ENCODE measurements at places on chromosomes 7 and 10.
A peak's percentile ranks its signal among the peaks of the same experiment; 100 is the strongest.

GRCh38 chr7:15594461-15594860, 32.6 kb upstream of the AGMO start:
- no peak for DNase-seq

GRCh38 chr7:140903741-140904480, 20.8 kb downstream of the BRAF start:
- no peak for DNase-seq

- no peak for DNase-seq
Observed at GRCh38 chr10:132705173-132705572, 80.8 kb downstream of the NKX6-2 start.

GRCh38 chr7:150897502-150898474, 45.5 kb downstream of the AOC1 start:
- no peak for DNase-seq

- DNase-seq = no peak
Observed at GRCh38 chr10:113549856-113550255, 3.0 kb upstream of the HABP2 start.

DNA sequence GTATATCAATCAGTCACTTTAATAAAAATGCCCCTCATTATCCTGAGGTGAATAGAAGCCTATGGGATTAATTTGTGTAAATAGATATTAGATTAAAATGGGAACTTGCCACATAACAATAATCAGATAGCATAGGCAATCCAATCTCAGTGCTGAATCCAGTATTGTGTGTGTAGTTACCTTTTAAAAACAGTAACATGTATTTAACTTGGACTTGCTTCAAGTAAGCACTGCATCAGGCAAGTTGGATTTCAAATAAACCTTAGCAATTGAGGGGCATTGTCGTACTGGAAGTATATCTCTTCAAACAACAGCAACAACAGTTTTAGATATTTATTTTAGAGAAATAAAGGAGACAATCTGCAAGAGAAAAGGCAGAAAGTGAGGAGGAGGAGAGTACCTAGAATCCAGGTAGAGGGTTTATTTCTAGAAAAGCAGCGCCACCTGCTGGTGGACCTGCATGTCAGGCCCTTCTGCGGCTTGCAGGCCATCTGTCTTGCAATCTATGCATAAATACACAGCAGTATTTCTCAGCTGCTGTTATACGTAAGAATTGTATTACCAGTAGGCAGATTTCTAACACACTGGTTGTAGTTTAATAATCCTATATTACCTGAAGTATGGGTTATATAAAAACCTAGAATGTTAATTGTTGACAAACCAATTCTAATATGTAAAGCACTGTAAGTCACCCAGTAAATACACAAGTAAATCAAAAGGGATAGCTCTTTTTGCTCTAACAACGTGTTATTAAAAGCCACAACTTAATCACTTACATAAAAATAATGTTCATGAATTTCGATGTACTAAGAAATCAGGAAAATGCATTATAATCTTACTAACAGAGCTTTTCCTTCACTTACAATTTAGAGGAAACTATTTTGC, 652.8 kb downstream of the KCNMA1 start:
- peak; percentile 28 for DNase-seq

- DNase-seq = no peak
Observed at GRCh38 chr10:101292194-101293006, 61.6 kb upstream of the BTRC start.

GRCh38 chr10:1841759-1842158, 104.4 kb upstream of the ADARB2 start:
- no peak for DNase-seq

DNA sequence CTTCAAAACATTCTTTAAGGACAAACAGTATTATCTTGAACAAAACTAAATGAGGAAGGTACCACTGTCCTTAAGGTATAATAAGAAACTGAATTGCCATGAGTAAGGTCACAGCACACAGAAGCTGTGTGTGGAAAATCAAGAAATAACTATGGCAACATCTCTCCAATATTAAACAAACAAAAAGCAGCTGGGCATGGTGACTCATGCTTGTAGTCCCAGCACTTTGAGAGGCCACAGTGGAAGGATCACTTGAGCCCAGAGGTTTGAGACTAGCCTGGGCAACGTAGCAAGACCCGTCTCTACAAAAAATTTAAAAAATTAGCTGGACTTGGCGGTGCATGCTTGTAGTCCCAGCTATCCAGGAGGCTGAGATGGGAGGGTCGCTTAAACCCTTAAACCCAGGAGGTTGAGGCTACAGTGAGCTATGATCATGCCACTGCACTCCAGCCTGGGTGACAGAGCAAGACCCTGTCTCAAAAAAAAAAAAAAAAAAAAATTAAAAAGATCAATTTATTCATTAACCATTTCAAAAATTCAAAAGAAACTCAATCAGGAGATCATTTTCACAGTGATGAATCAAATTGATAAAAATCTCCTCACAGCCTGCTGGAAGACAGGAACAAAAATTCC, 195.4 kb downstream of the SKIDA1 start:
- no peak for DNase-seq

- no peak for DNase-seq
Observed at GRCh38 chr10:131346456-131346855, 34.9 kb upstream of the TCERG1L start.

- no peak for DNase-seq
Observed at GRCh38 chr7:37074370-37074769, 350.1 kb upstream of the AOAH start.

DNA sequence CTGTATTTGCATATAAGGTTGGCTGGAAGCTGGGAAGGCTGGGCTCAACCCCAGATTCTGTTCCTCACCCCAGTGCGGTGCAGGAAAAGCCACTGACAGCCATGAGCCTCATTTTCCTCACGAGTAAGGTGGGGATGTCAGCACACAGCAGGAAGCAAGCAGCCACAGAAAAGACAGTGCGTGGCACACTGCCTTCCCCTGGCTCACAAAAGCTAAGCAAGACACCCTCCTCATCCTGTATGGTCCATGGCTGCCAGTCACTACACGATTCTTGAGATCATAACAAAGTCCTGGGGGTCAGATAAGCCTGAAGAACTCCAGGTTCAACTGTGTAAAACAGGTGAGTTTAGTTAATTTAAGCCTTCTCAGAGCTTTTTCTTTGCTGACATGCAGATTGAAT, 28.9 kb upstream of the DDC start:
- no peak for DNase-seq

- peak; percentile 26 for DNase-seq
Observed at GRCh38 chr10:11180228-11180627, 162.6 kb downstream of the CELF2 start.

GRCh38 chr7:114364151-114364550, 50.5 kb upstream of the FOXP2 start:
- DNase-seq = no peak

- DNase-seq = no peak
Observed at GRCh38 chr10:31646519-31646918, 282.1 kb downstream of the ARHGAP12 start.

GRCh38 chr7:43647339-43647672, 64.4 kb downstream of the STK17A start:
- no peak for DNase-seq

GRCh38 chr7:40211276-40212003, 76.6 kb downstream of the SUGCT start:
- no peak for DNase-seq

DNA sequence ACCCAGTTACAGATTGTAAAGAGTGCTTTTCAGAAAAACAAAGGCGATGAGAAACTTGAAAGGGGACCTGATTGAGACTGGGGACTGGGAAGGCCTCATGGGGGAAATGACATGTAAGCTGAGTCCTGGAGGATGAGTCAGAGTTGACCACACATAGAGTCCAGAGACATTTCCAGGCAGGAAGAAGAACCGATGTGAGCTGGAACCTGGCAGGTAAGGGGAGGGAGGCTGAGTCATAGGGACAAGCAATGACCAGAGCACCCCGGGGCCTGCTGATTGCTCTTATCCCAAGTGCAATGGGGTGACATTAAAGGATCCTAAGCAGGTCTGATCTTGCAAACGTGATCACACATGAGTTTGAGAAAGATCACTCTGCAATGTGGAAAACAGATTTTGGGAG, 11.7 kb downstream of the TLL2 start:
- no peak for DNase-seq

GRCh38 chr7:138167222-138167621, 91.0 kb downstream of the AKR1D1 start:
- no peak for DNase-seq

DNA sequence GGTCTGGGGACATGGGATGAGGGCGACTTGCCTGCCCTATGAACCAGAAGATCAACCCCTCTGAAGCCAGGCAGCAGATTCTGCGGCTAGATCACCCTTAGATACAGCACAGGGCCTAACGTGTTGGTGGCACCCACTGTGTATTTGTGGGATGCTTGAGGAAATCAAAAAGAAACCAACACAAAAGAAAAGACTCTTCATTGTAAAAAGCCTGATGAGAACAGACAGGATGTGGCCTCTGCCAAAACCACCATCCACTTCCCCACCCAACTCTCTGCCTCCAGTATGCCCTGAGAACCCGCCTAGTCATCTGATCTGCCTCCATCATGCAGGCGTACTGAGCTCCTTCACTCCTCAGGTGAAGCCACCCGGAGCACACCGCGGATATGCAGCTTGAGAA, 97.2 kb upstream of the INSYN2A start:
- DNase-seq = peak; percentile 2

DNA sequence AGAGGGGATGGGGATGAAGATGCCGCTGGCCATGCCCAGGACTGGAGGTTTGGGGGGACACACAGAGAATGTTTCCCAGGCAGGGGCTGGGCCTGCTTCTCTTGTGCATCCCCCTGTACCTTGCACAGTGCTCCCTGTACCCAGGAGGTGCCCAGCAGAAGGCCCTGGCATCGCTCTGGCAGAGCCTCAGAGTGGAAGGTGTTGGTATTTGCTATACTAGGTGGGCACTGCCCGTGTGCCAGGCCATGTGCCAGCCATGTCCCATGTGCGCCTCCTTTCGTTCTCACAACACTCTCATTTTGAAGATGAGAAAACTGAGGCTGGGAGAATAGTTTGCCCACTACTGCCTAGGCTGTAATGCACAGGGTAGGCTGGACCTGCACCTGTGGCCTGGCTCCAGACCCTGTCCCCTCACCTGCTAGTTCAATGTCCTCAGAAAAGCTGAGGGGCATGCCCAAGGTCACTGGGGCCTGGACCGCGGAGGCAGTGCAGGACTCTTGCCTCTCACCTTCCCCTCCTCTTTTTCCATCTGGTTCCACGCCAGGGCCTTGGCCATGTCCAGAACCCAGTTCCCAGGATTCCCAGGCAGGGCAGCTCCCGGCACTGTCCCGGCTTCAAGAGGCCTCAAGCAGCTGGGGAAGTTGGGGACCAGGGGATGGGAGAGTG, 64.7 kb downstream of the GOLGA7B start:
- DNase-seq = no peak

DNA sequence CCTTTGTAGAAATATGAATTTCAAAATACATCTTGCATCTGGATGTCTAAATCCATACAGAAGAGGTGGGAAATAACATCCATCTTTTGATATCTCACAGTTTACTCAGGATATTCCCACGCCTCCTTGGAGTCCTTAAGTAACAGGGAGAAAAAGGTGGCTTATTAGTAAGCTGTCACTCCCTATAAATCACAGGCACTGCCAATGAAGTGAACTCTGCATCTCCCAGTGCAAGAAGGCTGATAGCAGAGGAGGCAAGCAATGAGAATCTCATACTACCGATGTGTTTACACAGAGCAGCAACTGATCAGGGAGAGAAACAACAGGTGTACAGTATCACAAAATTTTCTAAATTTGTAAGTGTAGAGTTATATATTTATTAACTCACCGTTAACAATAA, 551.8 kb downstream of the NXPH1 start:
- no peak for DNase-seq

GRCh38 chr7:74104702-74105101, 21.1 kb downstream of the LIMK1 start:
- DNase-seq = no peak

DNA sequence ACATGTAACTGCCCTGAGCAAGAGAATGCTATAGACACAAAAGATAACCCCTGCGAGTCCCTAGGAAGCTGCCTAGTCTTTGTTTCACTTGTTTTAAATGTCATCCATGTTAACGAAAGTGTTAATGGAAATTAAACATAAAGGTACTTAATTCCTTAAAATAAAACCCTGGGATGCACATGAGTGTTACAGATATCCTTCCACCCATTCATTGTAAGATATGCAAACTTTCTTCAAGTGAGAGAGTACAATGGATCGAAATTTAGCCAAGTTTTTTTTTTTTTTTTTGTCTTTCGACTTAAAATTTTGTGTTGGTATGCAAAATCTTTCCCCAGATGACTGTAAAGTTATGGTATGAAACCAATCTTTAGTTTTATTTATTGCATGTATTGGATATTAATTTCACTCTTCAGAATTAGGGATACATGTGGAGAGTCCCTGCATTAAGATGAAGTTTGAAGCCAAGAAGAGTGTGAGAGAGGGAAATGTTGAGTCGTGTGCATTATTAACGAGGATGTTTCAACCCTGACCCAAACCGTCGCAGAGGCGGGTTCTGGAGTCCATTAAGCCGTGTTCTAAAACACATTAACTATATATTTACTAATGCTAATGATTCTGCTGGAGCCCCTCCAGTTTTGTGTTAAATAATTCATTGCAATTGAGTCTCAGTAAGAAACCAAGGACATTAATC, 1.6 kb downstream of the CDK14 start:
- no peak for DNase-seq

- DNase-seq = no peak
Observed at GRCh38 chr7:114574384-114574783, 159.8 kb downstream of the FOXP2 start.

GRCh38 chr7:37031571-37032257, 307.4 kb upstream of the AOAH start:
- DNase-seq = no peak

DNA sequence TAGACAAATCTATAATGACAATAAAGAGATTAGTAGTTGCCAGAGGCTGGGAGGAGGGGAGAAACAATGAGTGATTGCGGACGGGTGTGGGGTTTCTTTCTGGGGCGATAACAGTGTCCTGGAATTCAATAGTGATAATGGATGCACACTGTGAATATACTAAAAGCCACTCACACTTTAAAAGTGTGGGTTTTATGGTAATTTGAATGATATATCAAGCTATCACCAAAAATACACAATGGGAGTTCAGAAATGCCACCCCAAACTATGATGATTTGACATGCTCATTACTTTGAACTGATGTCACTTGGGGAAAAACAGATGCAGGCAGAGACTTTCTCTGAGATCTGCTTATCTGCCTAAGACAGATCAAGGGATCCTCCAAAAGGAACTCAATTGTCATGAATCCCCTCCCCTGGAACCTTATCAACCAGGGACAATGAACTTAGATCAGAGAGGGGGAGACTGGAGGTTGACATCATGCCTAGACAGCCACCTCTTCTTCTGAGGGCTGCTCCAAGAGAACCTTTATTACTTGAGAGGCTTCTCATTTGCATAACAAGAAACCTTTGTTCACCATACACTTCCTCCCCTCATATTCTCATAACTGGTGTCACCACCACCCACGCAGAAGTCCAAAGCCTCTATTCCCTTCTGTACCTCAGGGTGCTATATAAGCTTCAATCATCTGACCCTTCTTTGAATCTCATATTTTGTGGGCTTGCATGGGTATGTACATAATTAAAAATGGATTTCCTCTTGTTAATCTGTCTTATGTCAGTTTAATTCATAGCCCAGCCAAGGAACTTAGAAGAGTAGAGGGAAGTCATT, 14.8 kb upstream of the ZC3HAV1 start:
- no peak for DNase-seq

- no peak for DNase-seq
Observed at GRCh38 chr10:120607016-120607709, 150.1 kb downstream of the PLPP4 start.

All from stimulated activated CD4-positive, alpha-beta T cell treated with anti-CD3 and anti-CD28 coated beads, Interleukin-15, amount 100 ng/mL, for 1 hour (primary cell).